ENCODE measurements at places on chromosomes 2 and 18.
A peak's percentile ranks its signal among the peaks of the same experiment; 100 is the strongest.

- no peak for DNase-seq
Measured at GRCh38 chr2:160308476-160308875, 108.4 kb upstream of the ITGB6 start.

DNA sequence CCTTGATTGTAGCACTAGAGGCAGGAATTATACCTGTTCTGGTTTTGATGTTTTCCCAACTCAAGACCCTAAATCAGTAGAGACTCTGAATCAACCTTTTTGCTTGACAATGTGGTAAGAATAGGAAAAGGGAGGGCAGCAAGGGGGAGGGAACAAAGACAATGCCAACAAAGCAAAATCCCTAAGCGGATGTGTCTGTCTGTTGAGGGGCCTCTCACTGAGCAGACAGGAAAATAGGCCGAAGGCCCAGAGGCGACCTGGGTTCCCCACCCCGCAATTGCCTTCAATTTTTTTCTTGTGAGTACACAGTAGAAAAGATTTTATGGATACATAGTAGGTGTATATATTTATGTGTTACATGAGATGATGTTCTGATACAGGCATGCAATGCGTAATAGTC, 75.6 kb downstream of the MAP4K4 start:
- no peak for DNase-seq

DNA sequence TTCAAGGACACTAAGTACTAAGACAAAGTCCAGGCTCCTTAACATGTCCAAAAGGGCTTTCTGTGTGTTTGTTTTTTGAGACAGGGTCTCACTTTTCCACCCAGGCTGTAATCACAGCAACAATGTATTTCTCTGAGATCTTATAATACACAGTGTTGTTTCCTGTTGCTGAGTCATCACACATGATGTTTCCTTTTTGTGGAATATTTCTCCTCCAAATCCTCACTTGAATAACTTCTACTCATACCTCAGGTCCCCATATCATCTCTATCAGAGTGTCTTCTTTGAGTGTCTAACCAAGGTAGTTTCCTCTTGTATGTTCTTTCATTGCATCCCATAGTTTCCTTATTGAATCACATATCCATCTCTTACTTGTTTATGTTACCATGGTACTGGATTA, 632.0 kb upstream of the PIK3C3 start:
- DNase-seq: no peak

- no peak for DNase-seq
Measured at GRCh38 chr2:231312066-231312465, 83.4 kb upstream of the B3GNT7 start.

DNA sequence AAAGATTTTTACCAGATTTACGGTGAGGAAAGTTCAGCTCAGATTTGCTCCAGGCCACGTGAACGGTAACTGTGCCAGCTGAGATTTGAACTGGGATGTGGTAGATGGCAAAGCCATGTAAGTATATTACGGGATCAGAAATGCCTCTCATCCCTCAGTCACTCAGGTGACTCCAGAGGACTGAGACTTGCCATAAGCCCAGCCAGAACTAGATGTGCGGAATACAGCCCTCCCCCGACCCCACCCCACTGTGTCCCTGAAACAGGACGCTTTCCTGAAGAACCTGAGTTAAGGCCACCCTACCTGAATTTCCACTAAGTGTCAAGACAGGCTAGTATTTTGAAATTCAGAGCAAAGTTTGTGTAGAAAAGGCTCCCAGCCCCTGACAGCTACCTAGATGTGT, 1.3 kb upstream of the FHL2 start:
- no peak for DNase-seq

- DNase-seq: no peak
Measured at GRCh38 chr2:230738391-230738811, 25.8 kb downstream of the CAB39 start.

- no peak for DNase-seq
Measured at GRCh38 chr2:238497610-238498005, 70.9 kb downstream of the ASB1 start.

DNA sequence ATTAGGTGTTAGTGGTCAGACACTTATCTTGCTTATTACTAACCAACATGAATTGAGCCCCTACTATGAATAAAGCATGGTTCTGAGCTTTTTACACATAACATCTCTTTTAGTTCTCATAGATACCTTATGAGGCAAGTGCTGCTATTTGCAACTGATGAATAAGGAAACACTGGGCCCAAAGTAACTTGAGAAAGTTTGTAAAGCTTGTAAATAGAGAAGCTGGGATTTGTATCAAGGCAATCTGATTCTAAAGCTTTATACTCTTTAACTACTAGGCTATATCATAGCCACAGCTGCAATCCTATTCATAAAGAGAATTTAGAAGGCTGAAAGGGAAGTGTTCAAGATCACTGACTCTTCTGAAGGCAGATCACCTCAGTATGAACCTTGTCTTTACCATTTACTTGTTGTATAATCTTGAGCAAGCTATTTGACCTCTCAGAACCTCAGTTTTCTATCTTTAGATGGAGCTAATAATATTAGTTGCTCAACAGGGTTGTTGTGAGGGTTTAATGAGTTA, 60.4 kb downstream of the ABCB11 start:
- no peak for DNase-seq

DNA sequence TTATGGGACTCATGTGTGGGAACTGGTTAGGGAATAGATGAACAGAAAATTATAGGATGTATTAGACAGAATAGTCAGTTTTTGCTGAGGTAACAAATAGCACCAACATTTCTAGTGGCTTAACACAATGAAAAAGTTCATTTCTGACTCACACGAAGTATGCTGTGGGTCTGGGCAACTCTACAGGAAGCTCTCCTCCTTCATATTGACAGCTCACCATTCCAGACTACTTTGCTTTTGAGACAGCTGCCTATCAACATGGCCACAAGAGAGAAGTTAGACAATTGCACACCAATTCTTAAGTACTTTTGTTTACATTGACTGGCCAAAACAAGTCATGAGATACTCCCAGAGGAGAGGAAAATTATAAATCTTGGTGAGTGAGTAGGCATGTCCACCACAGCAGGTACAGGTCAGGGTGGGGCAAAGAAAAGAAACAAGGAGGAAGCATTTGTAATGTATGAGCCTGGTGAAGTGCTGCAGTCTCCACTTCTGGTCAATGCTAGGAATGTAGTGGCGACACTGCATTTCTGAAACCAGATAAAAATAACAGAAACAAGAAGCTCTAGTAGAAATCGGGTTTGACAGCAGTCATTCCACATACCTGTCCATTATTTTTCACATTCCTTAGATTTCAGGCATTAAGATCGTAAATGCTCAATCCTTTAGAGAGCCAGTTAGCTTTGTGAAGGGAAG, 141.6 kb downstream of the ICOS start:
- DNase-seq: no peak

DNA sequence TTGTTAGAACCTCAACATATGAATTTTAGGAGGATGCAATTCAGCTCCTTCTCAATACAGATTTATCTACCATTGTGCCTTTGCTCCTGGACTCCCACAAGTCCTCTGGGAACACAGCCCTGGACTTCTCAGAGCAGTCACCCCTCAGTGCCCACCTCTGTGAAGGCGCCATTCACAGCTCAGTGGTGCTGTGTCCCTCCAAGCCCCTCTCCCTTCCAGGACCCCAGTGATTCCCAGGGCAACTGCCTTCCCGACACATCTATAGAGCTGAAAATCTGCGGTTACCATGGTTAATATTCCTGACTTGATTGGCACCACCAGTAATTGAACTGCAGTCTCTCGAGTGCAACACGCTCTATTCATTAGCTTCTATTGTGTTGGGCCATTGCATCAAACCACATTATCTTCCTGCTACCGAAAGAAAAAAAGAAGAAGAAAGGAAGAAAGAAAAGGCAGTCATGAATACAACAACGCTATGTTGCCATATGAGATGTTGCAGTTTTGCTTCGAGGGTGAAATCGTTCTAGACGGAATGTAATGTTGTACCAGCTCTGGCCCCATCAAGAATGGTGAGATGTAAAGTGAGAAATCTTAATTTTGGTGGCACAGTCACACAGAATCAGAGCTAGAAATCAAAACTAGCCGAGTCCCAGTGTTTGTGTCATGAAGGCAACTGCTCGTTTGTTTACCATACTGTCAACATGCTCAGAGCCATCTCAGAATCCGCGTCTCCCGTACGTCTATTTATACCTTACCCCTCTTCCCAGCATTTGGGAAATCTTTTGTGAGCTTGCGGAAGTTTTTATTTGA, 524.0 kb upstream of the ID2 start:
- DNase-seq: no peak

- no peak for DNase-seq
Measured at GRCh38 chr2:26555246-26556133, 77.6 kb upstream of the OTOF start.

DNA sequence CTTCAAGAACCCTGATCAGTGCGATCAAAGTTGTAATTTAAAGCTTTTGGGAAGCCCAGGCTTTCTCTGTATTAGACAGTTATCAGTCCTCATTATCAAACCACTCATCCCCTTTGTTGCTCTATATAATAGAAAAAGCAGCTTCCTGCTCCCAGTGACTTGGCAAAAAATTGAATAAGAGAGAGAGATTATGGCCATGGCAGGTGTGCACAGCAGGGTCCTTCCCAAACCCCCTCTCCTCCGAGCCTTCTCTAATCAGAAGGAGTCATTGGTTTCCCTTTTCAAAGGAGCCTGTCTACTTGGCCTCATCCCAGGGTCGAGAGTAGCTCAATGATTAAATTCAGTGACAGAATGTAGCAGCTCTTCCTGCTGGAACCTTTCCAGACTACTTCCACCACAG, 81.5 kb downstream of the SEMA4F start:
- no peak for DNase-seq

- no peak for DNase-seq
Measured at GRCh38 chr2:4181062-4181461, 477.7 kb downstream of the DCDC2C start.

DNA sequence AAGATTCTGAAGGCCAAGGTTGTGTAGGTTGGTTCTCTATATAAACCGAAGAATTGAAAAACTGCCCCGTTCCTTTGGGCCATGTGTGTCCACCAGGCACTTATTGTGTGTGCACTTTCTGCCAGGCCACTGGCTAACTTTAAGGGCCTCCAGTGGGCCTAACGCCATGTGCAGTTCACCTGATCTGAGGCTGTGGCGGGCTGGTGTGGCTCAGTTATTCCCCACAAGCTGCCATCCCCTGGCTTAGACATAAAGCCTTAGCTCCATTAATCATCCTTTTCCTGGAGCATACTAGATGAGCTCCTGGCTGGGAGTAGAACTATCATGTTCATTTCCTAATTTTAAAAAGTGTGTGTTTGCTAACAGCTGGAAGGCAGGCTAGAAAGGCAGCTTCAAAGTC, 304.1 kb upstream of the TNP1 start:
- no peak for DNase-seq

- DNase-seq: no peak
Measured at GRCh38 chr18:46402945-46403344, 254.1 kb downstream of the LOXHD1 start.

GRCh38 chr2:26847655-26848335, at the start of gene DPYSL5:
Gene DPYSL5, plus strand, starts transcription at chr2:26848132. Its CDS starts 50,368 bp downstream, at chr2:26898500.
- DNase-seq: peak; percentile 71

GRCh38 chr2:55010149-55010591, 40.1 kb downstream of the RTN4 start:
- DNase-seq: peak; percentile 56

GRCh38 chr2:129877795-129878775, 101.4 kb upstream of the RAB6C start:
- peak; percentile 77 for DNase-seq

- DNase-seq: no peak
Measured at GRCh38 chr2:64482243-64482642, 28.3 kb downstream of the LGALSL start.

- DNase-seq: no peak
Measured at GRCh38 chr2:55109219-55109891, 59.1 kb upstream of the RTN4 start.

GRCh38 chr2:240518981-240519380, 38.8 kb downstream of the ANKMY1 start:
- DNase-seq: no peak

DNA sequence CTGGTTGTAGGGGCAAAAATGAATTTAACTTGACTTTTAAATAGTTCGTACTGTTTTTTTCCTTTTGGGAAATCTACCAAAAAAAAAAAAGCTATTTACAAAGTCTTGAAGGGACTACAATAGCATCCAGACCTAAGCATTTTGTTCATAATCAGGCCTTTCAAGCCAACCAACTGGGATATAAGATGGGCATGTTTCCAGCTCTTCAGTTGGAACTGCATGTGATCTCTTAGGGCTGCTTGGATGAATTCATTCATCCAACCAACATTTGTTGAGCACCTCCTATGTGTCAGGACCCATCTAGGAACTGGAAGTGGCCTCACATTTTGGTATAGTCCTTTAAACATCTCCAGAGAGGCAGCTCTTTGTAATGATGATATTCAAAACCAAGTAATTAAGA, 98.6 kb downstream of the AAK1 start:
- no peak for DNase-seq

DNA sequence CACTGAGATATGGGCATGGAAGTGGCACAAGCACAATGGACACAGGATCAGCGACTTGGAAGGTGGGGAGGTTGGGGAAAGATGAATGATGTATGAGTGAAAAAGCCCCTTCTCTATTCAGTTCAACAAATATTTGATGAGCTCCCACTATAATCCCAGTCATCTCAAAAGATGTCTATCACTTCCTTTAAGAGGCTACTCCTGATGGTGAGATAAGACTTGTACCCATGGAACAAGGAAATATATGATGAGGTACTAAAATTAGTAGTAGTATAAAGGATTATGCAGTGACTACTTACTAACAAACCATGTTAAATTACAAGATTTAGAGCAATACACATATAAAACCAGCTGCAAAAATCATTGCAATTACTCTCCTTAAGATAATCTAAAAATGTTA, 107.8 kb upstream of the COL5A2 start:
- no peak for DNase-seq

DNA sequence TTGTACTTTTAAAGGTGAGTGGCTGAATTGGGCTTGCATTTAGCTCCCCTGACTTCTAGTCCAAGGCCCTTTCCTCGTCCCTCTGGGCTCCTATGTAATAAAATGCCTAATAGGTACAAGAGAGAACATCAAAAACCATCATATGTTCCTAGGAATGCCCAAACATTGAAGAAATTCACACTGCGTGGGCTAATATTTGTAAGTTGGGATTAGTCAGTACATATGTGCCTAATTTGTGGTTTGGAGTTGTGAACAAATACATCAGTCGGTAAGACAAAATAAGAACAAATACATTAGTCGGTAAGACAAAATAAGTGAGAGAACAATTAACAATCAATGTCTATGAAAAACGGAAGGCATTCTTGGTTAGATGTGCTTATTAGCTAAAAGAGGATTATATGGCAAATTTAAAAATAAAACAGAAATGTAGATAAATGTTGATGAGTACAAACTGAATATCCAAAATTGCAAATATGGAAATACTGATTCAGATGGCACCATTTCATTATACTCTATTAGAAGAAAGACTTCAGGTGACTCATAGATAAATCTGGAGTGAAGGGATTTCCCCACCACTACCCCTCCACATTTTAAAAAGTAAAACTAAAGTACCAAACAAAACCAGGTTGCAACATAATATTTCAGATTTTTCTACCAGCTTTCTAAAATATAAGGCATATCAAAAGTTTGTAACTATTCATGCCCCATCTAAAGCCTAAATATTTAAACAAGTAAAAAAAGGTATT, 325.4 kb downstream of the ZEB2 start:
- no peak for DNase-seq

Data from anterior cingulate cortex (tissue), 58 donors.